H9 (cell line): ENCODE measurements at places on chromosomes 3 and 15. TPM values are rescaled to one million over a fixed set of nuclear protein-coding genes. Genes with fewer than 3 reads are reported as not detected.

The USP19 gene
- 66.3 and 68.9 TPM in 2 replicates for total RNA-seq

The FBXO40 gene
- 0.04 and 0.15 TPM in 2 replicates for total RNA-seq

The AGBL1 gene
- not detected in 2 replicates for total RNA-seq

The KLHL40 gene
- not detected in 2 replicates for total RNA-seq

The BAHD1 gene
- 52.9 and 54.1 TPM in 2 replicates for total RNA-seq

The ACTRT3 gene
- total RNA-seq = 5.9 and 6.1 TPM in 2 replicates

The SLC12A6 gene
- total RNA-seq = 8.4 and 11.1 TPM in 2 replicates

The SLC28A2 gene
- total RNA-seq = not detected in 2 replicates

The TIGIT gene
- total RNA-seq = not detected in 2 replicates

DNA sequence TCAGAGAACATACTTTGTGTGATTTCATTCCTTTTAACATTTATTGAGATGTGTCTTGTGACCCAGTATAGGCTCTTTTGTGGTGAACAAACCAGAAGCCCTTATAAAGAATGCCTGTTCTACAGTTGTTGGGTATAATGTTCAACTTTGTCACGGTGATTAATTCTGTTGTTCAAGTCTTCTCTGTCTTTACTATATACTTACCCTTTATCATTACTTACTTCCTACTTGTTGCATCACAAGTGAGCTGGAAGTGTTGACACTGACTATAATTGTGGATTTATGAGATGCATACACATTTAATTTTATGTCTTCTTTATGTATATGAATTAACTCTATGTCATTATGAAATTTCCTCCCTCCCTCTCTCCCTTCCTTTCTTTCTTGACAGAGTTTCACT lies 59.7 kb upstream of the TBL1XR1 start:
- DNase-seq = no peak

DNA sequence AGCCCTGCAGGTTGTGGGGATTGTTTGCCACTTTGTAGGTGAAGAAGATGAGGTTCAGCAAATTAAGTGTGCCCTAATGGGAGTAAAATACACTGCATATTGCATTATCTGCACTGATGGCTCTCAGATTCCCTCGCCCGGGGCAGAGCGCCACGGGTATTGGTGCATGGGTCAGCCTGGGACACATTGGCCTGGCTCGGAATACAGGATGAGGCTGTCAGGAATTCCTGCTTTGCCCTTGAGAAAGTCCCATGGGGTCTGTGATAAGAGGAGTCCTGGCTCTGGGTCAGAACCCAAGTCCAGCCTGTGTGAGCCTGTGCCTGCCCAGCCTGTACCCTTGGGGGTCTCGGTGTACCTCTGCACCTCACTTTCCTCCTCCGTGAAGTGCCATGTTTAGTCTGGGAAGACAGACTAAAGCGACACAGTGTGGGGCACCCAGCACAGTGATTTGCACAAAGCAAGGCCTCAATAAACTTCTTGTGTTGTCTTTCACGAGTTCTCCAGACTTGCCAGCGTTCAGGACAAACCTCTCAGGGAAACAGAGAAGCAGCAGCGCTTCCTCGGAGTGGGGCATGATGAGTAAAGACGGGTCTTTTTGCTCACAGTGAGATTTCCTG lies 107.6 kb downstream of the LRRK1 start:
- peak; percentile 20 for DNase-seq

- DNase-seq = no peak
Measured at GRCh38 chr3:72375237-72376076, 472.8 kb downstream of the SHQ1 start.

GRCh38 chr3:164352991-164353390 lies 725.3 kb downstream of the SI start:
- no peak for DNase-seq

DNA sequence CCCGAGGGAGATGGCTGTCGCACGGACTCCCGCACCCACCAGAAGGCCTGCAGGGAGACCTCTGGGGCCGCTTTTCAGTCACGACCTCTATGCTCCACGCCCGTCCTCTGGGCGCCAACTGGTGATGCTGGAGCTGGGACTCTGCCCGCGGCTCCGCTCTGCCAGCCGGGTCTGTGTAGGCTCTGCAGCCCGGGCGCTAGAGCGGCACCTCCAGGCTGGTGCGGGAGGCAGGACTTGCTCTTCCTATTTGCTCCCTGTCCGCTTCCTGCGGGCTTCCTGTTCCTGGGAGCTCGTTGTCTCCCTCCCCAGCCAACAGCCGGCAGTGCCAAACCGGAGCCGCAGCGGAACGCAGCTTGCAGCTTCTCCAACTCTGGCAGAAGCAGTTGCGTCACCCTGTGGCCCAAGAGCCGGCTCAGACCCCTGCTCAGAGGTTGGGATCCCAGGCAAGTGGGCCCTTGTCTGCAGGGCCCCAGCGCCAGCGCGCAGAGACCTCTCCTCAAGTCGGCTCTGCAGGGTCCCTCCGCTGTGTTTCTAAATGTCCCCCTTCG lies 285.9 kb downstream of the XXYLT1 start:
- peak; percentile 94 for DNase-seq

GRCh38 chr3:10505050-10505790 lies at the start of gene ATP2B2:
TSS of gene ATP2B2 (minus strand) at chr3:10505586. CDS start at chr3:10449543, 56,043 bp downstream.
- DNase-seq = peak; percentile 61

DNA sequence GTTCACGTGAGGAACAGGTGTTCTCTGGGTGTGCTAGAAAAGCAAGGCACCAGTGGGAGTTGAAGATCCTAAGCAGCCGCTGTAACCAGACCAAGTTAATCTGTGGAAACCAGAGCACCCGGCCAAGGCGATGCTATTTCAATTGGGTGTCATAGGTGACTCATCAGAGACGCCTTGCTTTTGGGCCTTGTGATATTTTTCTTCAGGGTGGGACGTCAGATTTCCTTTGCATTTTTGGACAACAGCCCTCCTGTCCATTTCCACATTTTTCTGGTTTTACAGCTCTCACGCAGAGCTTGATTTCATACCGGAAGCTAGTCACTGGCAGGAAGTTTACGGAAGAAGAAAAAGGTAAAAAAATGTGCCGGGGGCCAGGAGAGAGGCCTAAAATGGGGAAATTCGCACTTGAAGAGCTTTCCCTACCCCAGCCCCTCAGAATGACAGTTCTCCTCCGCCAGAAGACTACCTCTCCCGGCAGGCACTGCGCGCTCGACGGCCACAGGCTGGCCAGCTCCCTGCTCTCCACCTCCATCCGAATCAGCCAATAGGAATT lies 471 bp upstream of the KBTBD8 start:
- DNase-seq = no peak

GRCh38 chr3:53457068-53457467 lies 37.3 kb upstream of the CACNA1D start:
- no peak for DNase-seq

- peak; percentile 80 for DNase-seq
Measured at GRCh38 chr3:64445109-64445943, 220.1 kb upstream of the PRICKLE2 start.

DNA sequence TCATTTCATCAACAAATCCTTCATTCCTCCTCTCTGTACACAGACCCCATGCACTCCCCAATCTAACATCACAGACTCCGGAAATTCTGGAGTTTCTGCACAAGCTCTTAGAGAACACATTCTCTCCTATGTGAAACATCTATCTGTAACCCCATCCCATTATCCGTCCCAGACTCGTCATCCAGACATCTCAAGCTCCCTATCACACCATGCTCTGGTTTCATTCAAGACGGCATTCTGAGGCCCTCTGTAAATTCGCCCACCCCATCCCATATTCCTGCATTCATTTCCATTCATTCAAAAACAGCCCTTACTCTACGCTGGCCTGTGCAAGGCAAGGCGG lies 575 bp downstream of the LEO1 start:
- no peak for DNase-seq

DNA sequence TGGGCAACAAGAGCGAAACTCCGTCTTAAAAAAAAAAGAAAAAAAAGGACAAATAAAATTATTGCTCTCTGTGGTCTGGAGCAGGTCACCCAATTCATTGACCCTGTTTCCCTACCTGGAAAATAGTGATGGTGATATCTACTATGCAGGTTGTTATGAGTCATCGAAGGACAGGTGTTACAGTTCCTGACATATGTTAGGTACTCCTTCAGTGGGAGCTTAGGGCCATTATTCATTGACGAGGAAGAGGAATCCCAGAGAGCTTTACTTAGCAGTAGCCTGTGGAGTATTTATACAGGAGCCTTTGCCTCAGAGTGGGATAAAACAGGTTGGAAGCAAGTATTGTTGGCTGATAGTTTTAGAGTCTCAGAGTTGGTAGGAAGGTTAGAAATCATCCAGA lies 74.5 kb downstream of the SLC7A14 start:
- no peak for DNase-seq

- no peak for DNase-seq
Measured at GRCh38 chr15:88083811-88084760, 172.5 kb downstream of the NTRK3 start.

GRCh38 chr3:4019501-4019900 lies 220.3 kb downstream of the LRRN1 start:
- no peak for DNase-seq
